ENCODE measurements at places on chromosomes 3 and 15. TPM values are rescaled to one million over a fixed set of nuclear protein-coding genes. Genes with fewer than 3 reads are reported as not detected.

RBP2 gene
- not detected for total RNA-seq

GPR171 gene
- 0.35 TPM for total RNA-seq

CFAP20DC gene
- 1.6 TPM for total RNA-seq

EFHB gene
- total RNA-seq, result not detected

CLDN18 gene
- total RNA-seq, result not detected

CDHR4 gene
- total RNA-seq, result not detected

SLC12A1 gene
- total RNA-seq, result not detected

BCL2A1 gene
- 189 TPM for total RNA-seq

CMC1 gene
- total RNA-seq, result 14.2 TPM

RTP1 gene
- total RNA-seq, result not detected

CERS3 gene
- 0.49 TPM for total RNA-seq

GPR62 gene
- total RNA-seq, result not detected

CYP8B1 gene
- total RNA-seq, result not detected

GDPGP1 gene
- total RNA-seq, result 6.2 TPM

PPP1R14D gene
- total RNA-seq, result not detected

DNAH12 gene
- 0.22 TPM for total RNA-seq

SLC15A2 gene
- 8.5 TPM for total RNA-seq

LIPH gene
- not detected for total RNA-seq

GHRL gene
- 2.8 TPM for total RNA-seq

GOLGA8M gene
- 0.78 TPM for total RNA-seq

GOLGA6L25 gene
- total RNA-seq, result not detected

LINGO1 gene
- not detected for total RNA-seq

GOLGA8O gene
- 1.2 TPM for total RNA-seq

GRAMD1C gene
- total RNA-seq, result 12.2 TPM

RBM6 gene
- 160 TPM for total RNA-seq

SKOR1 gene
- total RNA-seq, result 0.64 TPM

GABRG3 gene
- not detected for total RNA-seq

IQCF5 gene
- total RNA-seq, result not detected

SMCO1 gene
- not detected for total RNA-seq

GCNT3 gene
- total RNA-seq, result not detected

SLC12A8 gene
- 0.58 TPM for total RNA-seq

TOPAZ1 gene
- not detected for total RNA-seq

DISP2 gene
- 0.38 TPM for total RNA-seq

HHATL gene
- total RNA-seq, result not detected

CLRN1 gene
- total RNA-seq, result not detected

TMC3 gene
- not detected for total RNA-seq

PLSCR5 gene
- total RNA-seq, result not detected

SAMMSON gene
- not detected for total RNA-seq

TUSC7 gene
- total RNA-seq, result not detected

LRRC31 gene
- total RNA-seq, result not detected

RNF123 gene
- 51.4 TPM for total RNA-seq

MORC1 gene
- total RNA-seq, result not detected

PLCB2 gene
- 109 TPM for total RNA-seq

LTK gene
- 2.2 TPM for total RNA-seq

ZPLD1 gene
- not detected for total RNA-seq

CLDN16 gene
- not detected for total RNA-seq

LINS1 gene
- total RNA-seq, result 31.9 TPM

UROC1 gene
- not detected for total RNA-seq

THRB gene
- total RNA-seq, result 0.31 TPM

P2RY14 gene
- 0.88 TPM for total RNA-seq

ECT2 gene
- total RNA-seq, result 6.3 TPM

CAPN3 gene
- 23.8 TPM for total RNA-seq

Data from activated B cell treated with CpG ODN at 0.5 μM for 24 hours (primary cell).